ENCODE measurements at places on chromosomes 7 and 10. TPM values are rescaled to one million over a fixed set of nuclear protein-coding genes. Genes with fewer than 3 reads are reported as not detected.

Gene FAM131B
- 38.2 TPM for total RNA-seq

Gene C10orf67
- 0.11 TPM for total RNA-seq

Gene DOCK4
- 26.9 TPM for total RNA-seq

Gene CSGALNACT2
- 5.7 TPM for total RNA-seq

Gene TMEM178B
- 15.8 TPM for total RNA-seq

Data from H1 (cell line).